NCI-H460 (cell line): ENCODE measurements at places on chromosomes 6 and 20.

DNA sequence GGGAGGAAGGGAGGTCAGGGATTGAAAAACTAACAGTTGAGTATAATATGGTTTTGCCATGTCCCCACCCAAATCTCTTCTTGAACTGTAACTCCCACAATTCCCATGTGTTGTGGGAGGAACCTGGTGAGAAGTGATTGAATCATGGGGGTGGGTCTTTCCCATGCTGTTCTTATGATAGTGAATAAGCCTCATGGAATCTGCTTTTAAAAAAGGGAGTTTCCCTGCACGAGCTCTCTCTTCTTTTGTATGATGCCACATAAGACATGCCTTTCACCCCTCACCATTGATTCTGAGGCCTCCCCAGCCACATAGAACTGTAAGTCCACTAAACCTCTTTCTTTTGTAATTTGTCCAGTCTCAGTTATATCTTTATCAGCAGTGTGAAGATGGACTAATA lies 833.4 kb upstream of the MAP3K7 start:
- DNase-seq: no peak

- no peak for DNase-seq
Observed at GRCh38 chr6:41682497-41683272, 44.4 kb downstream of the MDFI start.

GRCh38 chr6:74658391-74658790 lies 547.5 kb downstream of the COL12A1 start:
- DNase-seq: no peak

DNA sequence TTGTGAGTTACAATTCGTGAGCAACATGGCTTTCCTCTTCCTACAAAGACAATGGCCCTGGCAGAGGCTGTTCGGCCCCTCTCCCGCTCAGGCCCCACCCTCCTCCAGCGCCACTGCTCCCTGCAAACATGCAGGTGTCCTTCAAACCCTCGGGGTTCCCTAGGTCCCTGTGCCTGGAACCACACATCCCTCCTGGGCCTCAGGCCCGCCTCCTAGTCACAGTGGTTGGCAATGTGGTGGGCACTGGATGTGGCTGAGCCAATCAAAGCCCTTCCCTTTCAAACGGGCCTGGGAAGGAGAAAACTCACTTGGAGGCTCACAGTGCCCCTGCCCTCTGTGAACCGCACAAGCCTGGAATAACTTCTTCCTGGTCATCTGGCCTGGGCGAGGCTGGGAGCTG lies 147.2 kb downstream of the TFAP2C start:
- no peak for DNase-seq

DNA sequence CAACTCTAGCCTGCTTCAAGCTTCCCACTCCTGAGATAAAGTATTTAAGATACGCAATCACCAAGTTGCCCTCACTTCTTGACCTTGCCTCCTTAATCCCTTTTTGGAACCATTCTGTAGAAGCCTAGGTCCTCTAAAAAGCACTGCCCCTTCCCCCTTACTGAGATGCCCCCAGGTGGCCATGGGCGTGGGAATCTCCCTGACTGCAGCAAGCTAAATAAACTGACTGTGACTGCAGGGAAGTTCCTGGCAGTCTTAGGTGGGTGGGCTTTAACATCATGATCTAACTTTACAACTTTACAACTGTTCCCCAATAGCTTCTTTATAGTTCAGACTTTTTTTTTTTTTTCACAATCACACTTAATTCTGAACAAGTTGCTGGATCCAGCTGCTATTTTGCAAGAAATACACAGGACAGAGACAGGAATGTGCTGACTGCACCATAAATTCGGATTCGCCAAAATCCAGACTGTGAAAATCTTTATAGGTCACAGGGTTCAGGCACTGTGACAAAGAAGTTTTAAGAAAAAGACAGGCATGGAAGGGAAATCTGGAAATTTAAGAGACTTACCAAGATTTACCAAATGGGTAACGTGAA lies 344.2 kb upstream of the SULF2 start:
- DNase-seq: no peak

DNA sequence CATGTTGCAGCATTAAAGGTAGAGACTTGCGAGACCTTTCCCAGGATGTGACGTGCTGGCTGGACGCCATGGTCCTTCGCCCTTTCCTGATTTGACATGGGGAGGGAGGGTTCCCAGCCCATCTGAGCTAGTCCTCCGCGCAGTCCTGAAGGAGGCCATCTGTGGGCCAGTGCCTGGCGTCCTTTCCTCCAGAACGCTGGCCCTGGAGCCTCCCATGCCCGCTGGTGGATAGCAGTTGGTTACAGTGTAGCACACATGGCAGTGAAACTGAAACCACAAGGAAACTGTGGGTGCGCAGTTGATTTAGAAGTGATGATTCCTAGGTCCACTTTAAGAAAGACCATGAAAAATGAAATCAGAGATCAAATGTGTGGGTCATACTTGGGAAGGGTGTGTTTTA lies 193.7 kb downstream of the CDH4 start:
- no peak for DNase-seq

DNA sequence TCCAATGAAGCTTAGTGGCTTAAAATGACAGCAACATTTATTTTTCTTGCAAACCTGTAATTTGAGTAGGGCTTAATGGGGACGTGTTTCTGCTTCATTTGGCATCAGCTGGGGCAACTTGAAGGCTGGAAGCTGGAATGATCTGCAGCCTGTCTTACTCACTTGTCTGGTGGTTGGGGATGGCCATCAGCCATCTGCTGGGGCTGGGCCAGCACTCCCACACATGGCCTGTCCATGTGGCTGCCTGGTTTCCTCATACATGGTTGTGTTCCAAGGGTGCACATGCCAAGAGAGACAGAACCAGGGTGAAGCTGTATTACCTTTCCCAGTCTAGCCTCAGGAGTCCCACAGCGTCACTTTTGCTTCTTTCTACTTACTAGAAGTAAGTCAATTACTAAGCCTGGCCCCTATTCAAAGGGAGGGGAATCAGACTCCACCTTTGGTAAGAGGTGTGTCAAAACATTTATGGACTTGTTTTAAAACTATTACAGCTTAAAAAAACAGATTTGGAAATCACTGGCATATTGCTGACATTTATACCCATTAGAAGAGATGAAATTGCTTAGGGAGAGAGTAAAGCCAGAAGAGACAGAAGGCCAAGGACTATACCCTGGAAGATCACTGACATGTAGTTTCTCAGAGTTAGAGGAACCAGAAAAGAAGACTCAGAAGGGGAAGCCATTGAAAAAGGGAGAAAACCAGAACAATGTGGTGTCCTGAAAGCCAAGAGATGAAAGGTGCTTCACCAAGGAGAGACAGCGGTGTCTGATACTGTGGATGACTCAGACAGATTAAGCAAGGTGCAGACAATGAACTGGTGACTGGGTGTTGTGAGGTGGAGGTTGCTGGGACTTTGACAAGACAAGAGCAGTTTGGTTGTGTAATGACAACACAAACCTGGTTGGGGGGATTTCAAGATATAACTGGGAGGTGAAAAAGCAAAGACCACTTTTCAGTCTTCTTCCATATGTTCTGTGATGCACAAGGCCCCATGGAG lies 345.2 kb downstream of the GJA1 start:
- no peak for DNase-seq

DNA sequence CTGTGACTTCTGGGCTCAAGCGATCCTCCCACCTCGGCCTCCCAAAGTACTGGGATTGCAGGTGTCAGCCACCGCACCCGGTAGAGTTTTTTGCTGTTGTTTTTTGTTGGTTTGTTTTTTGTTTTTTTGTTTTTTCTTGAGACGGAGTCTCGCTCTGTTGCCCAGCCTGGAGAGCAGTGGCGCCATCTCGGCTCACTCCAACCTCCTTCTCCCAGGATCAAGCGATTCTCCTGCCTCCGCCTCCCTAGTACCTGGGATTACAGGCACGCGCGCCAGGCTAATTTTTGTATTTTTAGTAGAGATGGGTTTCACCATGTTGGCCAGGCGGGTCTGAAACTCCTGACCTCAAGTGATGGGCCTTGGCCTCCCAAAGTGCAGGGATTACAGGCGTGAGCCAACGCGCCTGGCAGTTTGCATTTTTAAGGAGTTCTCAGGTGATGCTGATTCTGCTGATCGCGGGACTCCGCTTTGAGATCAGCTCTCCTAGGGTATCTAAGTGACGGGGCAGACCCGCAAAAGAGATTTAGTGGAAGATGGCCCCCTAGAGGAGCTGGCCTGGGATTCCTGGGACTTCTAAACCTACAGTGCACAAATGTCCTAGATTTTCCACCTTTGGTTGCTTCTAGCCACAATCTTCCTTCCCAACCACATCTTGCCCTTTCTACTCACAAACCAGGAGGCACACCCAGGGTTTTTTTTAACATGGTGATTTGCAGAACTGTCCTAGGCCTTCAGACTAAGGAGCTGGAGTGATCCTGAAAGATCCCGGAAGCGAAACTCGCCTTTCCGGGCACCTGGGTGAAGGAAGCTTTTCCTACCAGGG lies 45.2 kb downstream of the DPPA5 start:
- peak; percentile 13 for DNase-seq

GRCh38 chr6:112595841-112596240 lies 248.7 kb downstream of the RFPL4B start:
- DNase-seq: no peak
